NCI-H187 (cell line): ENCODE measurements at places on chromosomes 5 and 9.
A peak's percentile ranks its signal among the peaks of the same experiment; 100 is the strongest.

- no peak for DNase-seq
Observed at GRCh38 chr5:61599370-61600122, 267.5 kb downstream of the ZSWIM6 start.

GRCh38 chr9:618478-618877 is 223.0 kb upstream of the DMRT1 start:
- no peak for DNase-seq

GRCh38 chr5:69368458-69369339 is 621 bp downstream of the AK6 start:
- peak; percentile 79 for DNase-seq

DNA sequence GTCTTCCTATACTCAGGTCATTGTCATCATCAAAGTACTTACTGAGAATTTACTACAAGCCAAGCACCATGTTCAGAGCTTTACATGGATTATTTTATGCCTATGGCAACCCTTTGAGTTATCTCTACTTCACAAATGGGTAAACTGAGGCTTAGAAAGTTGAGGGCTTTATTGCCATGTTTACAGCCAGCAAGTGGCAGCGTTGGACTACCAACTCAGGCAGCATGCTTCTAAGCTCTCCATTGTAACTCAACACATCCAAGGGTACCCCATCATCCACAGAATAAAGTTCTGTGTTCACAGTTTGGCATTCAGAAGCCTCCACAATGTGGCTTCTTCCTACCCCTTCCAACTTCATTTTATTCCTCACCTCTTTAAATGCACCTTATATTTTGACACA is 422.6 kb upstream of the GRIA1 start:
- DNase-seq = no peak

DNA sequence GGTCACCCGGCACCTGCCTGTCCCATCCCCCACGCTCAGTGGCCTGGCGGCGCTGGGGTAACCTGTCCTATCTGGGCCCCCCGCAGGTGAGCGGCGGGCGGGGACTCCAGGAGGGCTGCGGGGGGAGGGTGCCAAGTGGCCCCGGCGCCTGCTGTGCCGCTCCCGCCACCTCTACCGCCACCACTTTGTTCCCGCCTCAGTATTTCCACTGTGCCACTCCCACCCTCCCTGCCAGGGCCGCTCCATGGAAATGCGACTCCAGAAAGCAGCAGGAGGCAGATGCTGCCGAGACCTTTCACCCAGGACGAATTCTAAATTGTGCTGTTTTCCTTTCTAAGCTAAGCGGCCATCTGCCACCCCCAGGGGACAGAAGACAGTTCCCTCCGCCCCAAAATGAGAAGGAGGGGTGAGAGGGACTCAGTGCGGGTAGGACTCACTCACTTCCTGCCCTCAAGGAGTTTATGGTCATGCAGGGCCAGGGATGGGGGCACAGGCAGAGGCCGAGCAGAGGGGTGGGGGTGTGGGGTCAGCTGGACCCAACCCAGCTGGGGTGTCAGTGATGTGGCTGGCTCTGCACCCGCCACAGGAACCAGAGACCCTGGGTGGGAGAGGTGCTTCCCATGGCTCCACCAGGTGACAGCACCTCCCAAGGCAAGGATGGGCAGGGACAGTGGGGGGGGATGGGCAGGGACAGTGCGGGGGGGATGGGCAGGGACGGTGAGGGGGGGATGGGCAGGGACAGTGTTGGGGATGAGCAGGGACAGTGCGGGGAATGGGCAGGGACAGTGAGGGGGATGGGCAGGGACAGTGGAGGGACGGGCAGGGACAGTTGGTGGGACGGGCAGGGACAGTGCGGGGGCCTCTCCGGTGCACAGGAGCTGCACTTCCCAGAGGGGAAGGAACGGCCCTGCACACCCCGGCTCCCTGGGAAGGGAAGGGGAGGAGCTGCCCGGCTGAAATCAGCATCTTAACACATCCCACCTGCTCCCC is 17.8 kb downstream of the NOTCH1 start:
- peak; percentile 18 for DNase-seq

GRCh38 chr9:36898431-36899020 is 135.5 kb downstream of the PAX5 start:
- DNase-seq = no peak

GRCh38 chr5:51558682-51559081 is 175.4 kb downstream of the ISL1 start:
- no peak for DNase-seq

DNA sequence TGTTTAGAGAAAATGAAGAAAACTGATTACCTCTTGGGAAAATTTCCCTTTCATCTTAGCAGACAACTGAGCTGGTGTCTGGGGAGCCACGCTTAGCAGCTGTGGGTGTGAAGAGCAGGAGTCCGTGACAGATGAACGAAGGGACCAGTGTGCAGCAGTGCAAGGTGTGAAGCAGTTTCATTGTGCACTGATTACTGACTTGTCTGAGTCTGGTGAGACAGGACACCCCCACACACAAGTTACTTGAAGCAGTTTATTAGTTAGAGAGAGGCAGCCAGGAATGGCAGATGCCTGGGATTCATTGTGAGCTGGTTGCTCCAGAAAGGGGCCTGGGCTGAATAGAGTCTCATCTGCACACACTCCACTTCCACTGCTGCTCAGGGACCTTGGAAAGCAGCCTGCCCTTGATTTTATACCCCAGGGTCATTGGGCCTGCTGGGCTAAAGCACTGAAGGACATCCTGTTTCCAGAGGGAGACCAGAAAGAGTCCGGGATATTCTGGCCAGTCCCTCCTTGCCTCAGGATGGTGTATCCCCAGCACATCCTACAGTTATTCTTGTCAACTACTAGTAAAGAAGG is 47.4 kb downstream of the FBXL7 start:
- DNase-seq = no peak

DNA sequence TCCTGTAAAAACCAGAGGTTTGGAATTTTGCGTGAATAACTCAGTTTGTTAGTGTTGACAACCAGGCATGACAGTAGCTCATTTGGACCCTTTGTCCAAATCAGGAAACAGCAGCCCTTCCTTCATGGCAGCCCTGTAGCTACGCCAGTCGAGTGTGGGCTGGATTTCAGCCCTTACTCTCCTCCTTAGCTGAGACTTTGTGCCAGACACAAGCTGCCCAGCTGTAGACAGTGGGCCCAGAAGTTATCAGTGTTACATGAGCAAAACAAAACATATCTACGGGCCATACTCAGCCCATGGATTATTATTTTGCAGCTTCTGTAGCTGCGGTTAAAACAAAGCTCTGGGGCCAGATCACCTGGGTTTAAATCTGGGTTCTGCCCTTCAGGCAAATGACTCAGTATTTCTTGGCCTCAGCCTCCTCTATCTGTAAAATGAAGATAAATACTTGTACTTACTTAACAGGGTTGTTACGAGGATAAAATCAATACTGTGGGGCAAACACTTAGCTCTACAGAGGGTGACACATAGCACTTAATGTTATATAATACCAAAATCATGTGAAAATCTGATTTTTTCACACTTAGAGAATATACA is 76.9 kb downstream of the GHR start:
- no peak for DNase-seq

GRCh38 chr9:131290036-131290766 is 678 bp downstream of the PLPP7 start:
- no peak for DNase-seq

DNA sequence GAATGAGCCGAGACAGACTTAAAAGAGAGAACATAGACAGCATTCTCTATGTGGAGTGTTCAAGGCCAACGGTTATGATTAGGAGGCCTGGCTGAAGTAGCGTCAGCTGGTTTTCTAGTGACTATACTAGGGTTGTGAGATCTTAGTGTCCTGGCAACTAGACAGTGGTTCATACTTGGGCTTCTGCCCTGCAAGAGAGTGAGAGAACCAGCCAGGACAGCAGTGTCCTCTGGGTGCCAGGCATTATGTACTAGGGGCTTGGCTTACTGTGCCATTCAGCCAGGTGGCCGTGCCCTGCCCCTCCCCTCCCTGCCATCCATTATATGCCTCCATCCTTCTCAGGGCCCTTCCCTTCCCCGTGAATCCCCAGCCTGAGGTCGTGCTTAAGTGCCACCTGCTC is 56.8 kb downstream of the TRIO start:
- DNase-seq = peak; percentile 46

GRCh38 chr5:80161165-80161564 is 94.7 kb downstream of the SERINC5 start:
- no peak for DNase-seq

- peak; percentile 28 for DNase-seq
Observed at GRCh38 chr9:101311758-101312420, 72.9 kb downstream of the BAAT start.

DNA sequence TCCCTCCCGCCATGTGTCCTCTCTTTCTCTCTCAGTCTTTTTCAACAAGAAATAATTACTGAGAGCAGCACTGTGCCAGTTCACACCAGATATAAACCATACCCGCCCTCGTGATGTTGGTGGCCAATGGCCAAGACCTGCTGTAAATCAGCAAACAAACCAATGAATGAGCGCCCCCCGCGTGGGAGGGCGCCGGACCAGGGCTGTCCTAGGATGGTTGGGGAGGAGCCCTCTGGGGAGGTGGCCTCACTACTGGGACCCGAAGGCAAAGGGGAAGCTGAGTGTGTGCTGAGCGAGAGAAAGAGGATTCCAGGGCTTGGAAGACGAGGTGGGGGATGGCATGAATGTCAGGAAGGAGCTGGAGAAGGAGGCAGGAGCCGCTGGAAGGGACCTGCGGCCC is 51.2 kb upstream of the BARHL1 start:
- no peak for DNase-seq

GRCh38 chr9:87034841-87035240 is 87.5 kb upstream of the GAS1 start:
- DNase-seq = no peak

DNA sequence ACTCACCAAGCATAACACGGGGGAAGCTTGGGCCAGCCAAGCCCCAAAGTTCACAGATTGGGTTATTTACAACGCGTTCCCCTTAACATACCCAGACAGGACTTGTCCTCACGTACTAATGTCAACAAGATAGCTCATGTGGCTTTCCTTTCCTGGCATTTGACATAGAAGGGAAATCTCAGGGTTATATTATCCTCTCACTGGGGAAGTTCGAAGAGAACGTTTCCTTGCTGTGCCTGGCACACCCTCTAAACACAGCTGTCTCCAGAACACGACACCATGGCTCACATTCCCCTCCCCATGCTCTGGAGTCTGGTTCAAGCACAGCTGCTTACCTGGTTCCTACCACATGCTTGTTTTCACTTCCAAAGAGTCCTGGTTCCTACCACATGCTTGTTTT is 46.8 kb upstream of the OTULINL start:
- no peak for DNase-seq

DNA sequence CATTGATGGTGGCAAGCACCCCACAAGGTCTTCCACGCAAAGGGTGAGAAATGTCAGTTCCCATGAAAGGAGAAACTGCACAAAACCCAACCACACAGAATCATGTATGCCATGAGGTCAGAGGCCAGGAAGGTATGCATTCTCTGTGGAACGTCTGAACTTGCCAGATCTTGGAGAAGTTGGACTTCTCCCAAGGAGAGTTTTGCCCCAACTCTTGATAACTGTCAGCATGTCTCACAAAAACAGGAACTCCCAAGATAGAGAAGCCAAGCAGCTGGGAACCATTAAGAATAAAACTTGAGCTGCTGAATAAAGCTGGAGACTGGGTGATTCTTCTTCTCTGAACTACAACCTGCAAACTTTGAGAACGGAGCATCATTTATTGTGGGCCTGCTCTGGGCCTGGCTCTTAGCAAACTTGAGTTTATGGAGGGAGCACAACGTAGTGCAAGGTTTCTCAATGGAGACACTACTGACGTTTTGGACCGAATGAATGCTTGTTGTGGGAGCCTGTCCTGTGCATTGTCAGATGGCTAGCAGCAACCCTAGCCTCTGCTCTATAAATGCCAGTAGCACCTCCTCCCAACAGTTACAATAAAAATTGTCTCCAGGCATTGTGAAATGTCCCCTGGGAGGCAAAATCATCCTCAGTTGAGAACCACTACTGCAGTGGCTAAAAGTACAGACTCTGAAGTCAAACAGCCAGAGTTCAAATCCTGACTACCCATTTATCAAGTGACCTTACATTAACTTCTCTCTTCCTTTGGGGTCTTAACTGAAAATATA is 193.5 kb downstream of the ACTL7B start:
- DNase-seq = no peak

DNA sequence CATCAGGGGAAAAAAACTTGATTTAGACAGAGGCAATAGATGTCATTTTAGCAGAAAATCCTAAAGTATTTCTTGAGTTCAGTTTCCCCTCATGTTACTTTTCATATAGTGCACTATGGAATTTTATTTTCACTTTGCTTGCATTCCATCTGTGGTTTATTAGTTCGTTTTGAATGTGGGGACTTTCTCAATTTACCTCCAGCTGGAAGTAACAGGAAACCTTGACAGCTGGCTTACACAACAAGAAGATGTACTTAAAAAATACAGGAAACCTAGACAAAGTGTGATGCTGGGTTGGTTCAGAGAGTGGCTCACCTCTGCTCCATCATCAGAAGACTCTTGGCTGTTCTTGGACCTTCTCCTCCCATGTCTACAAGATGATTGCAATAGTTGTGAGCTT is 567.0 kb downstream of the CETN3 start:
- DNase-seq = no peak

- no peak for DNase-seq
Observed at GRCh38 chr5:14204785-14205321, 61.7 kb downstream of the TRIO start.

- no peak for DNase-seq
Observed at GRCh38 chr9:135016037-135016640, 71.3 kb upstream of the OLFM1 start.

DNA sequence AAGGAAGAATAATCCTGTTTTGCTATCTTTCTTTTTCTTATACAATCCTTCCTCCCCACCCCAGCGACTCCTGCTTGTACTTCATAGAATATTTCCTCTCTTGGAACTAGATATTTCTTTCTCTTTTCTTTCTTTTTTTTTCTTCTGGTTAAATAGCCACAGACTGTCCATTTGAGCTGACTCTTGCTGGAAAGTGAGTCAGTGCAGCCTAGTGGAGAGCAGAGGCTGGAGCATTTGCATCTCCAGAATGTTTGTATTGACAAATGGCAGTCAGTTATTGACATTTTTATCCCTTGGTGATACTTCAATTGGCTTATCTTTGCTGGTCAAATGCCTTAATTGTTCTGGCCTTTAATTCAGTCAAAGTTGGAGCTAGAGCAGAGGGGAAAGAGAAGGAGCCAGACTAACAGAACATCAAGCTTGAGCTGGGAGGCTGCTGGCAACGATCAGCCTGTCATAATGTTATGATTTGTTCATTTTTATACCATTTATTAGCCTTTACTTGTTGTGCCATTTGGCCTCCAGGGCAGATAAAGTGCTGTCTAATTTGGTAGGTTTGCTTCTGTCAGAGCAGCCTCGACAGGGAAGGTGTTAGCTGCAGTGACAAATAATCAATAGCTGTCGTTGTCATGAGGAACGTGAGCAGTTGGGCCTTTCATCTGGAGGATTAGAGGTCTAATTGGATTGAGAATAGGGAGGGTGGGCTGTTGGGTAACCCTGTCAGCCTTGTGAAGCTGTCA is 69.0 kb downstream of the INVS start:
- no peak for DNase-seq

GRCh38 chr9:3186751-3187150 is 339.1 kb downstream of the RFX3 start:
- no peak for DNase-seq
